ENCODE measurements at places on chromosomes 1 and 21. TPM values are rescaled to one million over a fixed set of nuclear protein-coding genes. Genes with fewer than 3 reads are reported as not detected.

Gene UFC1
- 65.3 TPM for total RNA-seq

Gene LCE2B
- not detected for total RNA-seq

Gene HSD11B1
- 0.51 TPM for total RNA-seq

Gene PGLYRP4
- not detected for total RNA-seq

Gene ARTN
- total RNA-seq = 1.1 TPM

Gene LRRC71
- not detected for total RNA-seq

Gene TMEM125
- 49.6 TPM for total RNA-seq

- no peak for DNase-seq
Measured at GRCh38 chr1:203464226-203464625, 11.4 kb upstream of the PRELP start.

GRCh38 chr21:26962621-26963181 is 4.2 kb downstream of the ADAMTS5 start:
- no peak for DNase-seq

- DNase-seq = peak; percentile 87
Measured at GRCh38 chr1:15430787-15431570, 7.3 kb upstream of the CTRC start.

DNA sequence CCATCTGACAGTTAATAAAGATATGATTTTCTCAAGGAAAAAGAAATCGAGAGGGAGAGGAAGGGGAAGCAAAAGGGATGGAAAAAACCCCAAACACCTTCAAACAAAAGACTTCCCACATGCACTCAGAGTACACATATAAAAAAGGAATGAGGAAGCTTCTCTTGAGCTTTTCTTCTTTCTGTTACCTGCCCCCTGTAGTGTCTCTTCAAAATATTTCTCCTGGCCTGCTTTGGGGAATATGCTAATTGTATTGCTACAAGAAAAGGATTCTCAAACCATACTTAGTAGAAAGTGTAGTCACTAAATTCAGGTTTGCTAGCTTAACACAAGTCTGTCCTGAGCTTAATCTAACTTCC is 58.7 kb downstream of the KIF14 start:
- no peak for DNase-seq

DNA sequence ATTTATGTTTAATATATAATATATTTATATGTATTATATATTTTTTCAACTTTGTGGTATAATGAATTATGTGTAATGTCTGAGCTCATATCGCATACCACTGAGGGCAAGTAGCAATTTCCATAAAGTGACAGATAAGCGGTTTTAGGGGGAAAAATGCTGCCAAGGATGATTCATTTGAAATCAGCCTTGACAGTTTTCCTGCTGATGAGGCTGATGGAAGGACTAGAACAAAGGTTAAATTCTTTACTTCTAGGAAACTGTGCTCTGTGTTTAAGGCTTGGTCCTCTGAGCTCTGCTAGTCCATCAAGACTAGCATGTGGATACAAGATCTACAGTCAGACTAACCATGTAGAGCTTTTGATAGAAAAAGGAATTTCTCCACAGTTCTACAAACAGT is 19.3 kb upstream of the DDAH1 start:
- DNase-seq = no peak

DNA sequence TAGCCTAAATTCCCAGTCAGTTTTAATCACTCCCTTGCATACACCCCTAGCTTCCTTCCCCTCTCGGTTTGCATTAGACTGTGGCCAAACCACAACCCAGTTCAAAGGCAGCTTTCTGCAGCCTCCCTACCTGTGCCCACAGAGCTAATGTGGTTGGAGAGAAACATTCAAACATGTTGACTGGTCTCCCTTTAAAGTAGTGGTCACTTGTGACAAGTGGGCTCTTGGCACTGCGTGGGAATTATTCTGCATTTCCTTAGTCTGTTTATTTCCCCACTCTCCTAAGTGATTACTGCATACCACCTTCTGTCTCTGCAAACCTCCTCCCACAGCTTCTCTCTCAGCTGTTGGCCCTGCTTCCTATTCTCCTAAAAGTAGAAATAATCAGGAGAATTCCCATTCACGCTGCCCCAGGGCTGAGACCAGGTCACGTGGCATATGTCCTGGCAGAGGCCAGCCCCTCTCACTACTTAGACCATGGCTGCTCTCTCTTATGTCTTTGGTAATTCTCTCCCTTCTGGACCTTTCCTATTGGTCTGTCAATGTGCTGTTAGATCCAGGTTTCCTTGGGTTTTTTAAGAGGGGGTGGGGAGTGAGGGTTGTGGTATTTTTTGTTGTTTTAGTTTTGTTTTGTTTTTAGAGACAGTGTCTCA is 38.4 kb upstream of the CD101 start:
- DNase-seq = no peak

- DNase-seq = no peak
Measured at GRCh38 chr1:153220606-153221303, 3.4 kb downstream of the PRR9 start.

- DNase-seq = no peak
Measured at GRCh38 chr1:46434358-46434757, 40.2 kb downstream of the FAAH start.

DNA sequence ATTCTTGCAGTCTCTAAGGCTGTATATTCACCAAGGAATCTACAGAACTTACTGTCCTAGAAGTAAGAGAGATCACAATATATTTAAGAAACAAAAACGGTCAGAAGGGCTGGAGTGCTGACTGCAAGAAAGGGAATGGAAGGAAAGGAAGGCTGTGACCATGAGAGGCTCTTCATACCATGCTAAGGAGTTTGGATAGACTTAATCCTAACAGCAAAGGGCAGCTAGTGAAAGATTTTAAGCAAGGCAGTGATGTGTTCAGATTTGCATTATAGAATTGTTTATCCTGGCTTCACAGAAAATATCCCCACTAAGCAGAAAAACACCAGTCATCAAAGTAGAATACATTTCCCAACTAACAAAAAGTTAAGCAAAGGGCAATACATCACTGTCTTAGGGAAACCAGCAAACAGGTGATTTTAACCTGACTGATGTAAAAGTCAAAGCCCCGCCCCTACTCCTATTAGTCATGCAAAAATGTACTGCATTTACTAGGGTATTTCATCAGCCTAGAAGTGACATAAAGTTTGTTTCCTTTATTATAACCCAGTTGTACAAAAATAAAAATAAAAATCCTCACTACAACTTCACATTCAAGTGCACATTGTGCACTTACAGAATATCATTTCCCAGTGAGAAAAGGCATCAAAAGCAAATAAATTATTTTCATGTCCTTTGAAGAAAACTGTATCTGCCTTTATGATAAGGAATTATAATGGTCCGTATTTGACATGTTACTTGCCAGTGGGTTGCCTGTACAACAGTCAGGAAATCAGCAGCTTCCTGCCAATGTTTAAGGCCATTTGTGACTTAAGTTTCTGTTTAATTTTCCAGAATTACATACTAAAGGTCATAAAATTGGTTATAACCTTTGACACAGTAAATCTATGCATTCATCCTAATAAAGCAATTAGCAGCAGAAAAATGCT is 17.2 kb downstream of the JAK1 start:
- DNase-seq = no peak

DNA sequence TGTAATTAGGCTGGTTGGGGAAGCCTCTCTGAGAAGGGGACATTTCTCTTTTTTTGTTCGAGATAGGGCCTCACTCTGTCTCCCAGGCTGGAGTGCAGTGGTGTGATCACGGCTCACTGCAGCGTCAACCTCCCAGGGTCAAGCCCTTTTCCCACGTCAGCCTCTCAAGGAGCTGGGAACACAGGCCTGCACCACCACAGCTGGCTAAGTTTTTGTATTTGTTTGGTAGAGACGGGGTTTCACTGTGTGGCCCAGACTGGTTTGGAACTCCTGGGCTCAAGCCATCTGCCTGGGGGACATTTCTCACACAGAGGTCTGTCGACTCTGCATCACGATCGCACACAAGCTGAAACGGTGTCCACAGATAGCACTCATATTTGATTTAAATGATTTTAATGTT is 39.7 kb downstream of the HUNK start:
- no peak for DNase-seq

DNA sequence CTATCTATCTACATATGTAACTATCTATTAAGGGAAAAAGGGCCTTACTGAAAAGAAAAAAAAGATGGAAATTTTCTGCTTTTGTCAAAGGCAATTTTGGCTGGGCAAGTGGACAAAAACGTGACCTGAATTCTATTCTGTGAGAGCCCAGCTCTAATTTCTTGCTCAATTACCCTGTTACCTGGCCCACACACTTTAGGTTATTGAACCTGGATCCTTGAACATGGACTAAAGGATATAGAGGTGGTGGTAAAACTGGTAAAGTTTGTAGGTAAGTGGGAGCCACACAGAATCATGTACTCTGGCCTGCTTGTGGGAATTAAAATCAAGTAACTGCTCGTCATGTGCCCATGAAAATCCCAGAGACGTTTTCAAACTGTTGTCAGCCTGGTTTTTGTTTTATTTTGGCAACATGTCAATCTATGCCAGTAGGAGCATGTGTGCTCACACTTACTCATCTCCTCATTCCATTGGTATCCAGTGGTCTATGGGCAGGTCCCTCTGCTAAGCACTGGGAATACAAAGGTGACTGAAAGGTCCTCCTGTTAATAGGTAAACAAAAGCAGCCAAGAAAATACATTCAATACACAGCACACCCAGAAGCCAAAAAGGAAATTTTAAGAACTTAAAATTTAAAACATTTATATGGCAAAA is 113.7 kb upstream of the WARS2 start:
- no peak for DNase-seq

DNA sequence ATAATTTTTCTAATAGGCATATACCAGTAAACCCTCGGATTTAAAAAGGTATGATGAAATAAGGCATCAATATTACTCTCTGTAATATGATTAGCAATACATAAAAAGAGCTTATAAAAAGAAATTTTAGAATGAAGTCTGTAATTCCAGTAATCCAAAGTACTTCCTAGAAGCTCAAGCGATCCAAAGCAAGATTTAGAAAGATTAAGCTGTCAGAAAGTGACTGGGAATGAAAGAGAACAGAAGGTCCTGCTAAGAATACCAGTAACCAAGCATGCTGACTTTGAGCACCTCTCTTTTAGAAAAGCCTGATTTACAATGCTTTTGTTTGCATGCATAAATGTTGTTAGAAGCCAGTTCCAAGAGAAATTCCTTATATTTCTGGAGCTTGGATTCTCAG is 125.1 kb downstream of the GIPC2 start:
- no peak for DNase-seq

DNA sequence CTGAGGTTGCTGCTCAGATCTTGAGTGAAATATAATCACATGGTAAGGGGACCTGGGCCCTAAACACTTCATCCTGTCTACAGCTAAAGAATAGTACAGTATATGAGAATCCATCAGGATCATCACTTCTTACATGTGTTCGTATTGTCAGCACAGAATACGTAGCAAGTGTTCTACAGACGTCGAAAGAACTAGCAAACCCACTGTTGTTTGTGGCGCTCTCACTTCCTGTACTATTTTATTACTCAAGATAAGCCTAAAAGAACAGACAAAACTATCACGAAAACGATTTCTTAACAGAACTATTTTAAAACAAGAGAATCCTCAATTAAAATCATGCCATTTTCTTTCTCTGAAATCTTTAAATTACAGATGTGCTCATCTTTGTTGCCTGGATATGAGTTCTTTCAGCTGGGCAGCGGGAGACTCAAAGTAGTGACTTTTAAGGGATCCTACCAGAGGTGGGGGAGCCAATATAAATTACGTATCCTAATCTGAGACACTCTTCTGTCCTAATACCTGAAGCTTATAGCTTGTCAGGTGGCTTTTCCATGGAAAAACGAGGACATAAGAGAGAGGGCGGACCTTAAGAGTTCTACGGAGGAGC is 724 bp downstream of the ST7L start:
- DNase-seq = no peak
